ENCODE measurements at places on chromosomes 12 and 14. TPM values are rescaled to one million over a fixed set of nuclear protein-coding genes. Genes with fewer than 3 reads are reported as not detected.

- no peak for DNase-seq
Measured at GRCh38 chr12:108547686-108548085, 13.3 kb downstream of the SART3 start.

DNA sequence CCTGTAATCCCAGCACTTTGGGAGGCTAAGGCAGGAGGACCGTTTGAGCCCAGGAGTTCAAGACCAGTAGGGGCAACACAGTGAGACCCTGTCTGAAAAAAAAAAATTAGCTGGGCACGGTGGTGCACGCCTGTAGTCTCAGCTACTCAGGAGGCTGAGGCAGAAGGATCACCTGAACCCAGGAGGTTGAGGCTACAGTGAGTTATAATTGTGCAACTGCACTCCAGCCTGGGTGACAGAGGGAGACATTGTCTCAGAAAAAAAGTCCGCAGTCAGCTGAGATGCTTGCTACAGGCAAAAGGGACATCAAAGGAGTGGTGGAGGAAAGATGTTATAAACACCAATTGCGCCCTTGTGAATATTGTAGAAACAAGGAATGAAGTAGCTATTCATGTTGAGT, 77.8 kb downstream of the NDUFA12 start:
- no peak for DNase-seq

- peak; percentile 42 for DNase-seq
Measured at GRCh38 chr12:13044002-13044905, at the start of gene FAM234B. TSS of gene FAM234B (plus strand) at chr12:13044381. CDS start at chr12:13044404, 23 bp downstream.

The COQ10A gene
- 34.4 TPM for total RNA-seq

The PCED1B gene
- 48.6 TPM for total RNA-seq

The LAG3 gene
- total RNA-seq = 3.8 TPM

The TMEM233 gene
- total RNA-seq = not detected

The ASCL1 gene
- not detected for total RNA-seq
